ENCODE measurements at places on chromosomes 5 and 9.

GRCh38 chr5:141369994-141370848, at the start of gene PCDHGB3:
Gene PCDHGB3 (plus strand): TSS chr5:141370242. CDS start chr5:141370395, 153 bp downstream.
- no peak for DNase-seq

DNA sequence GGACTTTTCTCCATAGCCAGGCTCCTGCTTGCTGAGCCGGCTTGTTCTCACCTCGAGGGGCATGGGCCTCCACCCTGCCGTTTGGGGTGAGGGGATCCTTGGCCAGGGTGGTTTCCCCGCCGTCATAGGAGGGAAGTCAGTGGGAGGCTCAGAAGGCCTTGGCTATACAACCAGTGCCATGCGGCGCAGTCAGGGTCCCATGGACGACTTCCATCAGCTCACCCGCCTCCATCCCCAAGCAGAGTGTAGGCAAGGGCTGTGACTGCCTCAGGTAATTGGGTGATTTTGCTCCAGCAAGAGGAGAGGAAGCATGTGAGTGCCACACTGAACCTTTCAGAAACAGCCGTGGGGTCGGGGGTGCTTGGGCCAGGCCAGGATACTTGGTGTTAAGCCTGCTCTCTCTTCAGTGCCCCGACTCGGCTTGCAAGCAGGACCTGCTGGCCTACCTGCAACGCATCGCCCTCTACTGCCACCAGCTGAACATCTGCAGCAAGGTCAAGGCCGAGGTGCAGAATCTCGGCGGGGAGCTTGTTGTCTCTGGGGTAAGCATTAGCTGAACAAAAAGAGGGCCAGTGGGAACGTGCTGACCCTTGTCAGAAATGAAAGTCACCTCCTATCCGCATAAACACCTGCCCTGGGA, 57.2 kb upstream of the LRRTM2 start:
- DNase-seq = no peak

DNA sequence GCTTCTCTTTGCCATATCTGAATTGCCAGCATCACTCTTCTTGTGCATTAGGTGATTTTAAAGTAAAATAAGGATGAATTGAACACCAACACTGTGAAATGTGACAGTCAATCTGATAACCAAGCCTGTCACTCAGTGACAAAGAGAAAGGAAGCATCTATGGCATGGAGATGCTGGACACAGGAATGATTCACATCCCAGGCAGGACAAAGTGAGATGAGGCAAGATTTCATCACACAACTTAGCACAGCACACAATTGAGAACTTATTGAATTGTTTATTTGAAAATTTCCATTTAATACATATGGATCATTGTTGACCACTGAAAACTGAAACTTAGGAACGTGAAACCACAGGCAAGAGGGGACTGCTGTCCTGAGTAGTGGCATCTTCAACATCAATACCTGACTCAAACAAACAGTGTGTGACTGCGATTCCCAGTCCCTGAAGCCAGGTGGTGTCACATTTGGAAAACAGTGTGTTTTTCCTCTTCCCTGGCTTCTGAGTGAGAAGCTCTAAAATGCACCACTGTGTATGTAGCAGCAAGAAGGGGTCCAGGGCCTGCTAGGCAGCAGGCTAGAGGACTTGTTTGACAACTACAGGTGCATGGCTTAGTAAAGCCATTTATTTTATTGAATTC, 10.7 kb downstream of the GAPT start:
- no peak for DNase-seq

DNA sequence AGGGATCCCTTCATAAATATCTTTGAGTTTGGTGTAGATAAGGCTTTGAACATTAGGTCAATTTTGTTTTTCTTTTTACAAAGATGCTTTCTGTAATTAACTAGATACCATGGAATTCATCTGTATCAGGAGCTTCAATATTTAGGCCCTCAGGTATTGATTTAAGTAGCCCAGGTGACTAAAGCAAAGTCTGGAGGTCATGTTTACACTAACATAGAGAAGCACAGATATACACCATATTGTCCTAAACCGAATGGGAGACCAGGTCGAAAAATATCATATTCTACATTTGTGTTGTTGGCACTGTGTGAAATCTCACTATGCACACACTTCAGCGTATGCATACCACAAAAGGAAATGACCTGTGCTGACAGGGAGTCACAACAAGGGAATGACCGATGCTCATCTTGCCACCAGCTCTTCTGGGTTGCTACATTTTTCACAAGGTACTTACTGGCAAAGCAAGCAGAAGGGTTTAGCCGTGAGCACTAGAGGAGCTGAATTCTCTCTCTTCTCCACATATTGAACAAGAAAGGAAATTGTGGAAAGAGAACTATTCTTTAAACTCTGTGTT, 98.5 kb upstream of the IL7R start:
- no peak for DNase-seq

GRCh38 chr5:135238622-135239452, 160.2 kb downstream of the MACROH2A1 start:
- DNase-seq = no peak

GRCh38 chr9:90033028-90033650, 428.3 kb downstream of the GADD45G start:
- no peak for DNase-seq

GRCh38 chr5:2110934-2111462, 228.3 kb upstream of the IRX4 start:
- no peak for DNase-seq

- DNase-seq = no peak
These were observed 235.2 kb downstream of the NR3C1 start for GRCh38 chr5:143168171-143168741.

GRCh38 chr9:124268661-124269060, 10.9 kb downstream of the NEK6 start:
- DNase-seq = no peak

DNA sequence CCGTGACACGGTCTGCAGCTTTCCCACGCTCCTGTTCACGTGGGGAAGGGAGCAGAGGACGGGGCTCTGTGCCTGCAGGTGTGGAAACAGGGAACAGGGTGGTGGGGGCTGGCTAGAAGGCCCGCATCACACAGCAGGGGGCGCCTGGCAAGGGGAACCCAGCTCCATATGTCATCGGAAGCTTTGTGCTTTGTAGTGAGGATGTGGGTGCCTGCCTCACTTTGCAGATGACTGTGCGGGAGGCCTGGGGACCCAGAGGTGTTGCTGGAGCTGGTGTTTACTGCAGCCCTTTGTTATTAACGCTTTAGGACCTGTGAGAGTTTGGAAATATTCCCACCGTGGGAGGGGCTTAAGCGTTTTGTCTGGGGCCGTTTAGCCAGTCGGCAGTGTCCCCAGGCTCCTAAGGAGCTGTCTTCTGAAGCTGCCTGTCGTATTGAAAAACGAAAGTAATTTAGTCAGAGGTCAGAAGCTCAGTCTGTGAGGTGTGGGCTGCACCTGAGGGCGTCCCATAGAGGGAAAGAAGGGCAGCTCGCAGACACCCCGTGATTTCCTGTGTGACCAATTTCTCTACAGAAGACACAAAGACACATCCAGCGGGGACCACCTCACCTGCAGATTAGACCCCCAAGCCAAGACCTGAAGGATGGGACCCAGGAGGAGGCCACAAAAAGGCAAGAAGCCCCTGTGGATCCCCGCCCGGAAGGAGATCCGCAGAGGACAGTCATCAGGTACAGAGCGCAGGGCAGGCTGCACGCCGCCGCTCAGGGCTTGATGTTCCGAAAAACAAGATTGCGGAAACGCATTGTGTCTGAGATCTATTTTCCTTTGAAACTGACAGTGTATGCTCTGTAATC, 9.1 kb downstream of the MAN1B1 start:
- peak; percentile 53 for DNase-seq

GRCh38 chr5:150347451-150347850, 10.0 kb upstream of the TCOF1 start:
- DNase-seq = peak; percentile 78

- DNase-seq = no peak
These were observed 38.8 kb downstream of the FOXI1 start for GRCh38 chr5:170144286-170145023.

- no peak for DNase-seq
These were observed 21.1 kb downstream of the IRF1 start for GRCh38 chr5:132469380-132470009.

- no peak for DNase-seq
These were observed 111.1 kb downstream of the ASTN2 start for GRCh38 chr9:117303643-117304230.

DNA sequence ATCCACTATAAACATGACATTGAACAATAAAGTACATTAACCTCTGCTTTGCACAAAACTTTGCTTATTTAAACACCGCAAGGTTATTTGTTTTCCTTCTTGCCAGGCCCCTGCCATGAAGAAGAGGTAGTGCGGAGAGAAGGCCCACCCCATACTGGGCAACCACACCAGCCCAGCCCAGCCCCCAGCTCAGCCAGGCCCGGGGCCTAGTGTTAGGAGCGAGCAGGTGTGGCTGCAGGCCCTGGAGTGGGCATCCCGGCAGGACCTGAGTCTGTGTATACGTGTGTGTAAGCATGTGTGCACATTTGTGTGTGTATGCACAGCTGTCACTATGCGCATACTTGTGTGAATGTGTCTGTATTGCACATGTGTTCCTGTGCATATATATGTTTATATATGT, 90.4 kb upstream of the MVB12B start:
- DNase-seq = no peak

- no peak for DNase-seq
These were observed 70.7 kb upstream of the RNF38 start for GRCh38 chr9:36470643-36471290.

DNA sequence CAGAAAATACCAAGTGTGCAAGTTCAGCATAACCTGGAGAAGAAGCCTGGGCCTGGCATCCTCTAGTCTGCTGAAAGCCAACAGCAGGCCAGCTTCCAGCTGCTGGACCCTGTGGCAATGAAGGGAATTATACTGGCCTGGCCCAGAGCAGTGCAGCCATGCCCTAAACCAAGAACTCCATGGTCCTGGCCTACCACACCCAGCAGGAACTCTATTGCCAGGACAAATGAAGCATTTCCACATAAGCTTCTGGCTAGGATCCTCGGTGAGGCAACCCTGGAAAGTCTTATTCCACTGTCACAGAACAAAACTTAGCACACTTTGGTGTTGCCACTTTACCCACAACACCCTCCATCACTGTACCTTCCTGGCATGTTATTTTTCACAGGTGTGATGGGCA, 35.5 kb downstream of the CDK5RAP2 start:
- no peak for DNase-seq

DNA sequence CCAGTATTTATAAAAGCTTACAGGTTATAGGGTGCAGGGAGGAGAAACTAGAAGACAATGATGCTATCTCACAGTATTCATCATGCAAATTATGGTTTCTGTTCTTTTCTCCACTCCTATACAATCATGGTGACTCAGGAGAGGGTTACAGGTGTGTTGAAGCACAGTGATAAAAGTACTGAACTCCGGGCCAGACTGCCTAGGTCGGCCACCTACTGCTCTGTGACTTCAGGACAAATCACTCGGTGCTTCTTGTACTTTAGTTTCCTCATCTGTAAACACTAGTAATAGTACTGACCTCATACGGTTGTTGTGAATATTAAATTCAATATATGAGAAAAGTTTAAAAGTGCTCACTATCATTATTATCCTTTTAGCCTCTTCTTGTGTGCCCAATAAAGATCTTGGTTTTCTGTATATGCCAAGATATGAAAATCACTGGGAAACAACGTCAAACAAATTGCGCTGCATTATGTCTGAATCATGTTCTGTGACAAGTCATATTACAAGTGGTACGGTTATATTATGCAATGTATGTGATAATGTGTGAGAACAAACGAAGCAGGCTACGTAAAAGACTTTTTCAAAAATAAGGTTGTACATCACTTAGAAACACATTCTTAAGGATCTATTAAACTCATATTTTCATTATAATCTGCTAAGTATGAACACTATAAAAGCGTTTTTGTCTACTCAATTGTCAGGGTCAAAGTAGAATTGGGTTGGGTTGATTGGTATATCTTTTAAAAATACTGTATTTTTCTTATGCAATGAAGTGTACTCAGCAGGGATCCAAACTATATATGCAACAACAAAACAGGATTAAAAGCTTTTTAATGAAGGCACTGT, 153.3 kb downstream of the EFNA5 start:
- DNase-seq = no peak

GRCh38 chr9:16417161-16417560, 453.3 kb downstream of the BNC2 start:
- DNase-seq = no peak

DNA sequence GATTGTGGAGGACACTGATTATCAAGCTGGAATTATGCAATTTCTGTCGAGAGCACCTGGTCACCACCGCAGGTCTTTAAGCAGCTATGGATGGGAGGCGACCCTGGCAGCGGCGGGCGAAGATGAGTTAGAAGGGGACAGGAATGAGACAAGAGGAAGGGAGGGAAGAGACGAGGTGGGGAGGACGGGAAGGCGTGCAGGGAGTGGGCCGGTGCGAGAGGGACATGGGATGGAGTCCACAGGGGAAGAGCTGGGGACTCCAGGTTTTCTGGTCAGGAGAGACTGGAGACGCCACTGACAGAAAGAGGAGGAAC, 192.3 kb downstream of the MELK start:
- no peak for DNase-seq

DNA sequence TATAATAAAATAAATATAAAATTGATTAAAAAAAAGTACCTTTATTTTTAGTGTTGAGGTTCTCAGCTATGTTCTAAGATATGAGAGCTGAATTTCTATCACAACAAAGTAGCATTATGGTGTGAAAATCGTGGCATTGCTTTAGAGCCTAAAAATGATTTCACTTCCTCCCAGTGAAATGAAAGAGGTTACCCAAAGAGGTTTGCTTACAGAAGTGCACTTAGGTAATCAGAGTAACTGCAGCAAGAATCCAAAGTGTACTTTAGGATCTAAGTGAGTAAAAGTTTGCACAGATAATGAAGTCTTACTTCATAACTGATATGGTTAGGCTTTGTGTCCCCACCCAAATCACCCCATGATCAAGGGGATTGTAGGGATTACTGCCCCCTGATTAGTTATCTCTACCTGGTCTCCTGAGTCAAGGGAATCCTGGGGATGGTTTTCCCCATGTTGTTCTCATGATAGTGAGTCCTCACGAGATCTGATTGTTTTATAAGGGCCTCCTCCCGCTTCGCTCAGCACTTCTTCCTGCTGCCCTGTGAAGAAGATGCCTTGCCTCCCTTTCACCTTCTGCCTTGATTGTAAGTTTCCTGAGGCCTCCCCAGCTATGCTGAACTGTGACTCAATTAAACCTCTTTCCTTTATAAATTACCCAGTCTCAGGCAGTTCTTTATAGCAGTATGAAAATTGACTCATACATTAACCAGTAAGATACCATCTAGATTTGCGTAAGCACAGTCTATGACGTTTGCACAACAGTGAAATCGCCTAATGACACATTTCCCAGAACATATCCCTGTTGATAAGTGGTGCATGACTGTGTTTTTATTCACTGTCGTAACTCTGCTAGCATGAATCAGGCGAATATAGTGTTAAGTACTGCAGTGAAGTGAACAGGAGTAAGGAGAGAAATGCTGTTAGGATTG, 40.3 kb upstream of the LRRC70 start:
- DNase-seq = no peak

GRCh38 chr5:15789642-15790041, 289.7 kb downstream of the FBXL7 start:
- no peak for DNase-seq

- DNase-seq = no peak
These were observed 455.9 kb downstream of the ENC1 start for GRCh38 chr5:74184649-74185048.

Data from HAP-1 (cell line).